ENCODE measurements at places on chromosomes 6 and 20. TPM values are rescaled to one million over a fixed set of nuclear protein-coding genes. Genes with fewer than 3 reads are reported as not detected.
A peak's percentile ranks its signal among the peaks of the same experiment; 100 is the strongest.

The MYL9 gene
- total RNA-seq: 1.7 TPM

DNA sequence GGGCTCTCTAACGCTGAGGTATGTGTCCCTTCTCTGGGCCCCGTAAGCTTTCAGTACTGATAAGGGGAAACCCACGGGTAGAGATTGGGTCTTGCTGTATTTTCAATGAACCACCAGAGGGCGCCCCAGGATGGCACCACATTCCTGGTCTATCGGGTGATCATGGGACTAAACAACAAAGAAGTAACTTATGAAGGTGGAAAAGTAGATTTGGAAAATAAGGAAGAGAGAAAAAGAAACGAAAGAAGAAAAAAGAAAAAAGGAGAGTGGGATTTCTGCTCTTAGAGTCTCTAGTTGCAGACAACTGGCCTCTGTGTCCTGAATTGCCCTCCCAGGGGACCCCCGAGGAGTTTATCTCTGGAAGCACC is 93.8 kb downstream of the GMPR start:
- peak; percentile 78 for DNase-seq

DNA sequence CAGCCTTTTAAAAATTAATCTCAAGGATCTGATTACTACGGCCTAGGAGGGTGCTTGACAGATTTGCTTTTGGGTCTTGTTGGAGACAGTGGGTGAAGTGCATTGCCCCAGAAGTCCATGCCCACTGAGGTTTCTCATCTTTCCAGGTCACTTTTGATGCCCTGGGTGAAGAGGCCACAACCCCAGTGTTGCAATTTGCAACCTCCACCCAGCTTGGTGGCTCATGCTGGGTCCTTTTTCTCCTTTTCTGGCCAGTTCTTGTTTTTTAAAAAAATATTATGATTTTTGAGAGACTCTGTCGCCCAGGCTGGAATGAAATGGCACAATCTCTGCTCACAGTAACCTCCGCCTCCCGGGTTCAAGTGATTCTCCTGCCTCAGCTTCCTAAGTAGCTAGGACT is 9.4 kb downstream of the STX11 start:
- DNase-seq: no peak

GRCh38 chr6:139119552-139119951 is 15.3 kb upstream of the HECA start:
- no peak for DNase-seq

GRCh38 chr6:68468244-68468884 is 166.7 kb upstream of the ADGRB3 start:
- DNase-seq: no peak
